GM04503 (cell line): ENCODE measurements at places on chromosomes 6 and 20.

DNA sequence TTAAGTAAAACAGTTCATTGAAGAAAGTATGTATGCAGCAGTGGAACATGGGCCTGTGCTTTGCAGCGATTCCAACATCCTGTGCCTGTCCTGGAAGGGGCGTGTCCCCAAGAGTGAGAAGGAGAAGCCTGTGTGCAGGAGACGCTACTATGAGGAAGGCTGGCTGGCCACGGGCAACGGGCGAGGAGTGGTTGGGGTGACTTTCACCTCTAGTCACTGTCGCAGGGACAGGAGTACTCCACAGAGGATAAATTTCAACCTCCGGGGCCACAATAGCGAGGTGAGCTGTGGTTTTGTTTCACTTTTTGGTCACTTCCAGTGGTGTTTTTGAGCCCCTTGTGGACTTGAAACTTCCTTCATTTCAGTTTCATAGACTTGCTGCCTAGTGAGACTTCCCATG lies 1.7 kb downstream of the TULP4 start:
- DNase-seq: no peak

GRCh38 chr6:111741177-111741952 lies 131.9 kb downstream of the FYN start:
- no peak for DNase-seq

GRCh38 chr6:97703661-97704060 lies 420.6 kb upstream of the MMS22L start:
- no peak for DNase-seq

DNA sequence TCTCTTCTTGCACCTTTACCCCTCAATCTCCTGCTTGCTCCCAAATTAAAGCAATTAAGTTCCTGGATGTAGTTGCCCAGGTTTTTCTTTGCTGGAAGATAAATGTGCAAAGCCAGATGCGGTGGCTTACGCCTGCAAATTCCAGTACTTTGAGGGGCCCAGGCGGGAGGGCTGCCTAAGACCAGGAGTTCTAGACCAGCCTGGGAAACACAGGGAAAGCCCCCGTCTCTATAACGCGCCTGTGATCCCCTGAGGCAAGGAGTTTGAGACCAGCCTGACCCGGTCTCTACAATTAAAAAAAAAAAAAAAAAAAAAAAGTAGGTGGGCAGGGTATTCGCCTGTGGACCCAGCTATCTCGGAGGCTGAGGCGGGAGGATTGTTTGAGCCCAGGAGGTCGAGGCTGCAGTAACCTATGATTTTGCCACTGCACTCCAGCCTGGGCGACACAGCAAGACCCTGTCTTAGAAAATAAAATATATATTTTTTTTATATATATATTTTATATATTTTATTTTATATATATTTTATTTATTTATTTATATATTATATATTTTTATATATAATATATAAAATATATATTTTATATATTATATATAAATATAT lies 461 bp upstream of the DCDC2 start:
- DNase-seq: no peak

- no peak for DNase-seq
Observed at GRCh38 chr6:36422714-36423100, 19.9 kb downstream of the PXT1 start.

GRCh38 chr6:35945650-35946025 lies 24.7 kb upstream of the SRPK1 start:
- DNase-seq: no peak

GRCh38 chr6:56364827-56365339 lies 117.5 kb upstream of the COL21A1 start:
- DNase-seq: no peak

DNA sequence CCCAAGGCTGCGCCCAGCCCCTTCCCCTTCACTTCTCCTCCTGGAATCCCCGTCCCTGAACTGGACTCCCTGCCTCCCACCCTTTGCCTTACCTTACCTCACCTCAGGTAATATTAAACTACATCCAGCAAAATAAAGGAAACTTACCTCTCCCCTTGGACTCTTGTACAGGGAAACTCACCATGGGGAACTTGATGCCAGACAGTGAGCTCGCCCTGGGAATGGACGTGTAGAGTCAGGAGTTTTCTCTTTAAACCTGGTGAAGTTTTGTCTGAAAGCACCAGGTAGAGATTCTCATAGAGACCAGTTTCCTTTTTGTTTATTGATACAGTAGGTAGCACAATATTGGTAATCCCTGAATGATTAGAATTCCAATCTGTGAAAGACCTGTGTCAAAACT lies 544 bp upstream of the HLA-C start:
- no peak for DNase-seq

GRCh38 chr6:130982941-130983456 lies 80.0 kb downstream of the EPB41L2 start:
- DNase-seq: no peak

DNA sequence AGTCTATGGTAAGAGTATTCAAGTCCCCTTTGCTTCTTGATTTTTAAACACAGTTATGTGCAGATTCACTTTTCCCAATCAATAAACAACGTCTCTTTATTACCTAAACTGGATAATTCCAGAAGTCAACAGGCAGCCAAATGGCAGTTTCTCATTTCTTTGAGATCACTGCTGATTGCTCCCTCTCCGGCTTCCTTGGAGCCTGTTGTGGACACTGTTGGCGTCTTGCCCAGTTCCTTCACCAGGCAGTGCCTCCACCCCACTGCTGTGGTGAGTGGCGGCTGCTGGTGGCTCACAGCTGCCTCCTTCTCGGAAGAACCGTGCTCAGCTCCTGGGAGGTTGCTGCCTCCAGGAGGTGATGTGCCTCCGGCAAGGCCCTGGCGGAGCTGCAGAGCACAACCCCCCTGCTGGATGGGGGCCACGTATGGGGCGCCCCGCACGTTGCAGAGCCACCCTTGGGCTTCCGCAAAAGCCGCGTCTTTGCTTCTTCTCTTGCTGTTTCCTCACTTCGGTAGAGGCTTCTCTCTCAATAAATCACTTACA lies 105.1 kb upstream of the CNKSR3 start:
- DNase-seq: no peak

- DNase-seq: no peak
Observed at GRCh38 chr20:53866794-53867740, 203.3 kb downstream of the BCAS1 start.
